ENCODE measurements at places on chromosomes 16 and 17.

DNA sequence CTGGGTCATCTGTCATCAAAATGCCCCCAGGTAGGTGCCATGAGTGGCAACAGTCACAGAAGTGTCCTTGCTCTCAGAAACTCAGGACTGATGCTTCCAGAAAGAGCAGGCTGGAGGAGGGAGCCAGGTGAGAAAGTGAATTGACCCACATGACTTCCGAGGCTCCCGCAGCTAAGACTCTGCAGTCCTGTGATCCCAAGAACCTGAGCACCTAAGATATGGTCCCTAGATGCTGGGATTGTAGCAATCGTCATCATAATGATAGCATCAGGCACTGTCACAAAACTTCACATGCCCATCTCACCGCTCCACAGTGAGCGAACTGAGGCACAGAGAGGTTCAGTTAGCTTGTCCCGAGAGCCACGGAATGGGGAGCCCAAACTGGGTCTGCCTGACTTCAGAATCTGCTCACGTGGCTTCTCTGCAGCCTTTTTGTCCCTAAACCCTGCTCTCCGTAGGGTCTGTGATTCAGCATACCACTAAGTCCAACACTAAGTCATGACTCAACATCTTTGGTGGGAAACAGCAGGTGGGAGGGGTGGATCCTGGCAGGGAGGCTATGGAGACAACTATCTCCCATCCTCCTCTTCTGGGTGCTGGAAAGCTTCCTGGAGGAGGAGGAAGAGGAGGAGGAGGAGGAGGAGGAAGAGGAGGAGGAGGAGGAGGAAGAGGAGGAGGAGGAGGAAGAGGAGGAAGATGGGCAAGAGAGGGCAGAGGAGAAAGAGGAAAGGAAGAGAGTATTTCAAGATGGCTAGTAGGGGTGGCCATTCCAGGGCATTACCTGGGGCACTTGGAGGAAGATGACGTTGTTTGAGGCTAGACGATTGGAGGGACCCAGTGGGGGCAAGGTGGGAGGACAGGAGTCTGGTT, 55.5 kb upstream of the DLX4 start:
- no peak for DNase-seq

DNA sequence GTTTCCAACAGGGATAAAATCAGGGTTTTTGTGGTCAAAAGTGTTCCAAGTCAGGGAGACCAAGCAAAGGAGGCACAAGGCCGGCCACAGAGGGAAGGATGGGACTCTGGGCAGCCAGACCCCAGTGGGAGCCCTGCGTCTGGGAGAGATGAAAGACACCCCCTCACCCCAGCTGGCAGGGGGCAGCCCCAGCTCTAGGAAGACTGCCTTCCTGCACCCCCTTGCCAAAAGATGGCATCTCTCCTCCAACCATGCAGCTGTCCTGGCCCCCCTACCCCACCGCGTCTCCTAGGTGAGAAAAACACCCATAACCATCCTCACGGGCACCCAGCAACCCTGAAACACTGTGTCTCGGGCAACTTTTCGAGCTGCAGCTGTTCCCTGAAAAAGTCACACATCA, 51.3 kb downstream of the CUEDC1 start:
- DNase-seq: no peak

GRCh38 chr16:22692916-22693637, 120.9 kb upstream of the HS3ST2 start:
- DNase-seq: no peak

- DNase-seq: no peak
These were observed 32.6 kb downstream of the USP43 start for GRCh38 chr17:9677896-9678295.

- DNase-seq: no peak
These were observed 2.0 kb upstream of the CCDC92B start for GRCh38 chr17:2751491-2751890.

GRCh38 chr17:76076146-76076764, 1.7 kb downstream of the GALR2 start:
- DNase-seq: no peak

DNA sequence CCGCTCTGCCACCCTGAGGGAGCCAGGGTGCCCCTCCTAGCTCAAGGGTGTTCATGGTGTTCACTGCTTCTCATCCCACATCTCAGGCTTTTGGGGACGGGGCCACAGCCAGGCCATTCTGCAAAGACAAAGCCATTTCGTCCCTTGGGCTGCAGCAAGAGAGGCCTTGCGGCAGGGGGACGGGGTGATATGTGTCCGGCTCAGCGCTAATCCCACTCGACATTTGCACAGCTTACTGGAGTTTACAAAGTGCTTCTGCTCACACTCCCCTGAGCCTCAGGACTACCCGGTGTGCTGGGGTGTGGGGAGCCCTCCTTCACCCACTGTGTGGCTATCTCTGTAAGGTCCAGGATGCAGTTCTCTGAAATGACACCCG, 84.3 kb downstream of the RTN4RL1 start:
- DNase-seq: no peak

DNA sequence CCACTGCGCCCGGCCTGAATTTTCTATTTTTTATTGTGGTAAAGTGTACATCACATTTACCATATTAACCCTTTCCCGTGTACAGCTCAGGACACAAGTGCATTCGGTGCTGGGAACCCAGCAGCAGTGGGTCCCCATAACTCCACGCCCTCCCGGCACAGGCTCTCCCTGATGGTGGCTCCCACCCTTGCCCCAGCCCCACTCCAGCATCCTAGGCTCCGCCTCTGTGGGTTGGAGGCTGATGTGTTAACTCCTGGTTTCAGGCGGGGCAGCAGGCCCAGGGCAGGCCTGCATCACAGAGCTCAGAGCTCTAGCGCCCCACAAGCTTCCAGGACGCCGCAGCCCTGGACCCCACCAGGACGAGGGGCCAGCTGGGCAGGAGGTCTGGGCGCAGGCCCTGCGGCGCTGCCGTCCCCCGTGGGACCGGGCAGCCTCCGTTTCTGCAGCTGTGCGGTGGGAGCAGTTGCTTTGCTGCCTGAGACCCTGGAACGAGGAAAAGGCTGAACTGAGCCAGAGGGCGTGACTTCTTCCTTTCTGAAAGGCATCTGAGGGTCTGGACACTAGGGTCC, 19.6 kb downstream of the ZFPM1 start:
- no peak for DNase-seq

- no peak for DNase-seq
These were observed 4.9 kb upstream of the ACTG1 start for GRCh38 chr17:81517339-81518112.

GRCh38 chr17:41542357-41542756, 14.2 kb upstream of the KRT19 start:
- DNase-seq: no peak

GRCh38 chr17:57682701-57683100, 62.4 kb downstream of the CCDC182 start:
- no peak for DNase-seq

GRCh38 chr16:83818276-83818675, 10.5 kb downstream of the HSBP1 start:
- DNase-seq: no peak

DNA sequence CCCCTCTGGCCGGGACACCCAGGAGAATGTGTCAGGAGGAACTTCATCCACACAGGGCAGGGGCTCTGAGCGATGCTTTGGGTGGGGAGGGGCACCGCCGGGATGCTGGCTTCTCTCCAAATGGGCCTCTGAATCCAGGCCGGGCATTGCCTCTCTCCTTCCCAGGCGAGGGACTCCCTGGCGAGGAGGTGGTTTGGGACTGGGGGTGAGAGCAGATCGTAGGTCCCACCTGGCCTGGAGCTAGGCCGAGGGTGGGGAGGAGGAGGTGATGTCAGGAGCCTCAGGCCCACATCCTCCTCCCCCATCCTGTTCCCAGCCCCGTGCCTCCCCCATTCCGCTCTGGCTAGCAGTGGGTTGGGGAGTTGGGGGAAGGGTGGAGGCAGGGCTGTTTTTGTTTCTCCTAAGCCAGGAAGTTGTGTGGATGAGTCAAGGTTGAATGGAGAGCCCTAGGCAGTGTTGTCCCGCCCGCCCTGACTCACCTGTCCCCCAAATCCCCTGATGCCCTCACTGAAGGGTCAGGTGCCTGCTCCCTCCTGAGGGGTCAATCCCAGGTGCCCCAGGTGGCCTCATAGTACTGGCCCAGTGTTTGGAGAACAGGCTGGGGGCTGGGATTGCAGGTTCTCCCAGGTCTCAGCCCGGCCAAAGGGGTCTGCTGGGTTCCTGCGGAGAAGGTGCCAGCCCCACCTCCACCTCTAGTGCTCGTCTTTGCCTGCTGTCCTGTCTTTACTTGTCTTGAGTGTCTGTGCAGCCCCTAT, 2.8 kb downstream of the GRB7 start:
- DNase-seq: no peak

- peak; percentile 18 for DNase-seq
These were observed 176.2 kb upstream of the FAM20A start for GRCh38 chr17:68777243-68777855.

- DNase-seq: no peak
These were observed 180.6 kb downstream of the PCTP start for GRCh38 chr17:55931446-55931845.

DNA sequence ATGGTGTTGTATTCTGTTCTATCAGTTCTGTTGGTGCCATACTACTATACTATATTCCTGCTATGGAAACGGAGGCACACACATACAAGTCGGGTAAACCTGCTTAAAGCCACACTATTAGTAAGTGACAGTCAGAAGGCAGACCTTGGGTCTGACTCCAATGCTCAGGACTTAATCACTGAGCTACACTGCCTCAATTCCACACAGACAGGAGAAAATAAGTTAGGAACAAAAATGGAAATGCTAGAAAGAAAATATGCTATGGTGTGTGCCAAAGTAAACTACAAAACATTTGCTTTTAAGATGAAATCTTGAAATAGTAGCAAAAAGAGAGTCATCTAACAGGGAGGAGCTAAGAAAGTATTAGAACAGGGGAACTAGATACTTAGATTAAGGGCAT, 48.1 kb downstream of the MYO1D start:
- no peak for DNase-seq

- DNase-seq: no peak
These were observed 54.9 kb upstream of the WSB1 start for GRCh38 chr17:27239046-27239445.

GRCh38 chr16:1723450-1724147, 17.6 kb downstream of the MAPK8IP3 start:
- peak; percentile 5 for DNase-seq

- DNase-seq: no peak
These were observed 13.9 kb upstream of the MLLT6 start for GRCh38 chr17:38691154-38691553.

- no peak for DNase-seq
These were observed 1.1 kb downstream of the C1QBP start for GRCh38 chr17:5437721-5438317.

Data from DMS 273 treated with DMSO at 0.1 percent for 48 hours (cell line).